Colonic mucosa (tissue), 4 donors: ENCODE measurements at places on chromosomes 4 and X. TPM values are rescaled to one million over a fixed set of nuclear protein-coding genes. Genes with fewer than 3 reads are reported as not detected.

DNA sequence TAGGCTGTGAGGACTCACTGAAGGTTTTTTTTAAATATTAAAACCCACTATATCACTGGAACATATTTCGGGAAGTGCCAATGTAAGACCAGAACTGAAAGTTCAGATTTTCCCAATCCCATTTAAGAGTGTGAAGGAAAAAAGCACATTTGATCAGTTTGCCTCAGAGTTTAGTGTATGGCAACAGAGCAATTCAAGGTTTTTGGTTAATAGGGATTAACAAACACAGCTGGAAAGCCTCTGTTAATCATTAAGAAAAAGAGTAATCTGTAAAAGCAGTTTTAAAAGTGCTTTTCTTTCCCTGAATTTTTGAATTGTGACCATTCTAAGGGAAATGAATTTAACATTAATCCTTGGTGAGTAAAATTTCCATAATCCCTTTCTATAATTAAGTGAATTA is 60.4 kb downstream of the NPY5R start:
- H3K4me1 ChIP-seq, result no peaks in the 10 kb centered on the region
- no peak overlapping the region for H3K27ac ChIP-seq
- no peaks in the 10 kb centered on the region for H3K36me3 ChIP-seq
- H3K27me3 ChIP-seq, result no peaks in the 10 kb centered on the region
- H3K4me3 ChIP-seq, result no peak overlapping the region

ANKRD50 gene
- total RNA-seq, result 7.1 TPM

DNA sequence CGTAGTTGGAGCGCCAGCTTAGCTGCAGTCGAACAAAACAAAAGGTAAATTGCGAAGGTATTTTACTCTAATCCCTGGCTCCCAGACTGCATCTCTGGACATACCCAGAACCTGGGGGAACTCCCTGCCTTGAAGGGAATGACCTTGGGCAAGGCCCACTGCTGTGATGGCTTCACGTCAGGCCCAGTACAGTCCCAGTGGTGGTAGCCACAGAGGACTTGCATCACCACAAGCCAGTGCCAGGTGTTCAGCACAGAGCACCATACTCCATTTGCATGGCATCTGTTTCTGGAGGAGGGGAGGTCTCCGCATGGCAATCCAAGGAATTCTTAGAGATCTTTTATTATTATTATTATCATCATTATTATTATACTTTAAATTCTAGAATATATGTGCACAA is 5.6 kb downstream of the ETDA start:
- H3K27ac ChIP-seq, result no peak overlapping the region
- no peaks in the 10 kb centered on the region for H3K27me3 ChIP-seq
- no peak overlapping the region for H3K4me3 ChIP-seq

DNA sequence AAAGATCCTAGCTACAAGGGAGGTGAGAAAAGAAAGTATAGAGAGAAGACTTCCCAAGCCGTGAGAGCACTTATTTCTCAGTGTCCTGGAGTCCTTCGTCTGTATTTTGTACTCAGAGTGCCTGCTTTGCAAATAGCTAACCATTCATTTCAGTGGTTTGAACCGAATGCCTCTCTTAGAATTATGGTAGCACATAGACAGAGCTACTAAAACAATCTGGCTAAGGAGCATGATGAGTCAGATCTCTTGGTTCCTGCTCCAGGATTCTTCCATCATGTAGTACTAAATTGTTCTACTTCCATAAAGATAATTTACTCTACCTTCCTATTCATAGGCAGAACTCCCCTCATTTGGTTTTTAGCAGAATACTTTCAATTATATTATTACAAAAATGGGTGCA is 946.6 kb downstream of the STIM2 start:
- no peaks in the 10 kb centered on the region for H3K36me3 ChIP-seq
- no peaks in the 10 kb centered on the region for H3K4me1 ChIP-seq
- H3K27ac ChIP-seq, result no peak overlapping the region
- no peak overlapping the region for H3K4me3 ChIP-seq
- H3K27me3 ChIP-seq, result no peaks in the 10 kb centered on the region

GRCh38 chrX:34053931-34054330 is 78.2 kb downstream of the FAM47A start:
- no peaks in the 10 kb centered on the region for H3K36me3 ChIP-seq
- no peak for DNase-seq
- H3K27me3 ChIP-seq, result no peaks in the 10 kb centered on the region
- no peaks in the 10 kb centered on the region for H3K4me1 ChIP-seq

- no peaks in the 10 kb centered on the region for H3K4me1 ChIP-seq
- no peak overlapping the region for H3K27ac ChIP-seq
- H3K27me3 ChIP-seq, result no peaks in the 10 kb centered on the region
- H3K36me3 ChIP-seq, result no peaks in the 10 kb centered on the region
- no peak overlapping the region for H3K4me3 ChIP-seq
Measured at GRCh38 chr4:153523941-153524386, 57.8 kb downstream of the TMEM131L start.

- H3K4me1 ChIP-seq, result no peaks in the 10 kb centered on the region
- H3K36me3 ChIP-seq, result no peaks in the 10 kb centered on the region
- DNase-seq, result no peak
- no peak overlapping the region for H3K4me3 ChIP-seq
- no peak overlapping the region for H3K27ac ChIP-seq
- H3K27me3 ChIP-seq, result no peaks in the 10 kb centered on the region
Measured at GRCh38 chr4:80011636-80012236, 61.3 kb downstream of the ANTXR2 start.

- no peak overlapping the region for H3K4me3 ChIP-seq
- H3K36me3 ChIP-seq, result no peaks in the 10 kb centered on the region
- no peaks in the 10 kb centered on the region for H3K4me1 ChIP-seq
- no peak for DNase-seq
Measured at GRCh38 chr4:75605928-75606327, 24.4 kb downstream of the CDKL2 start.

GPR50 gene
- total RNA-seq, result not detected

AFP gene
- total RNA-seq, result 0.48 TPM

AMBN gene
- not detected for total RNA-seq

AR gene
- 0.98 TPM for total RNA-seq

F8A2 gene
- total RNA-seq, result not detected

GRCh38 chrX:155246748-155247147 is 17.5 kb downstream of the RAB39B start:
- no peak overlapping the region for H3K4me3 ChIP-seq
- DNase-seq, result no peak
- no peaks in the 10 kb centered on the region for H3K4me1 ChIP-seq
- no peak overlapping the region for H3K27ac ChIP-seq

- no peaks in the 10 kb centered on the region for H3K36me3 ChIP-seq
- no peak overlapping the region for H3K27ac ChIP-seq
- DNase-seq, result no peak
- H3K27me3 ChIP-seq, result no peaks in the 10 kb centered on the region
- no peak overlapping the region for H3K4me3 ChIP-seq
Measured at GRCh38 chrX:119190831-119191230, 45.3 kb upstream of the PGRMC1 start.

GRCh38 chr4:143358419-143358818 is 21.7 kb downstream of the GAB1 start:
- no peak for DNase-seq
- H3K36me3 ChIP-seq, result no peaks in the 10 kb centered on the region
- no peak overlapping the region for H3K4me3 ChIP-seq
- no peaks in the 10 kb centered on the region for H3K27me3 ChIP-seq

DNA sequence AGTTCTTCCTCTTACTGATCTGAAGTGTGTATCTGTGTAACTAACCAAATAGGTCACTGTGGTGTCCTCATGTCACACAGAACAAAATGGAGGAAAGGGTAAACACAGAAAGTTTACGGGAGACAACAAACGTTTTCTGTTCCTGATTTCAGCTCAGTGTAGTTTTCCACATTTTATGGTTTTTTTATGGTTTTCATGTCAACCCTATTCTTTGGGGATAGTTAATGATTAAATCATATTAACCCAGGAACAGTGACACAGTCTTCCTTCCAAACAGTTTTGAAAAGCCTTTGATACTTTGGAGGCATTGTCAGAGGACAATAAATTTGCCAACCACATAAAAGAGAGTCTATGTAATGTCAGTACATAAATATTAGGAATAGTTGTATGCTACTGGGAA is 4.2 kb downstream of the LNX1 start:
- H3K4me1 ChIP-seq, result no peaks in the 10 kb centered on the region
- peak overlapping the region; percentile 26 for H3K27ac ChIP-seq
- H3K4me3 ChIP-seq, result no peak overlapping the region

PAGE4 gene
- total RNA-seq, result not detected

DNA sequence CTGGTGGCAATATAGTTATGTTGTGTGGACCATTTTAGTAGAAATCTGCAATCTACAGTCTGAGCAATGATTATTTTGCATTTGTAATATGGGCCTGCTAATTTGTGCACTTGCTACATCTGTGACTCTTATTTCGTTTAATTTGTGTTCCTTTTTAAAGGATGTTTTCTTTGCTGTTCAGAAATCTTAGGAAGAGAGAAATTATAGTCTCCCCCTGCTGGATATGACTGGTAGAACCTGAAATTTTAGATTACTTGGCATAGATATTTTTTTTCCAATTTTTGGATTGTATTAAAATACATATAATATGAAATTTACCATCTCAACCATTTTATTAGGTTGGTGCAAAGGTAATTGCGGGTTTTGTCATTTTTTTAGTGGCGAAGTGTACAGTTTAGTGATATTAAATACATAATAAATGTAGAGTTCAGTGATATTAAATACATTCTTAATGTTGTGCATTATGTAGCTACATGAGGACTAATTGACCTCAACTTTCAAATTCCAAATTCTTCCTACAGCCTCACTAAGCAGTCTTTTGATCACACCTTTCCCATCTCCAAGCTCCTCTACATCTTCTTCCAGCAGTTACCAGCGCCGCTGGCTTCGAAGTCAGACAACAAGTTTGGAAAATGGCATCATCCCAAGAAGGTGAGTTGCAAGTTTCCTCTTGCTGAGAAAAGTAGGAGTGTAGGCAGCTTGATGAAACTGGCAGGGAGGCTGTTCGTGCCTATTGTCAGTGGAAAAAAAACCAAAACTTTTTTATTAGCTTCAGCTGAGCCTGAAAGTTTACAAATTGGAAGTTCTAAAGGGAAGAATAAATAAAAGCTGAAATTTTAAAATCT is 82.2 kb downstream of the FNIP2 start:
- H3K4me3 ChIP-seq, result no peak overlapping the region
- H3K36me3 ChIP-seq, result no peaks in the 10 kb centered on the region
- DNase-seq, result no peak
- H3K27me3 ChIP-seq, result no peaks in the 10 kb centered on the region
- no peaks in the 10 kb centered on the region for H3K4me1 ChIP-seq

DNA sequence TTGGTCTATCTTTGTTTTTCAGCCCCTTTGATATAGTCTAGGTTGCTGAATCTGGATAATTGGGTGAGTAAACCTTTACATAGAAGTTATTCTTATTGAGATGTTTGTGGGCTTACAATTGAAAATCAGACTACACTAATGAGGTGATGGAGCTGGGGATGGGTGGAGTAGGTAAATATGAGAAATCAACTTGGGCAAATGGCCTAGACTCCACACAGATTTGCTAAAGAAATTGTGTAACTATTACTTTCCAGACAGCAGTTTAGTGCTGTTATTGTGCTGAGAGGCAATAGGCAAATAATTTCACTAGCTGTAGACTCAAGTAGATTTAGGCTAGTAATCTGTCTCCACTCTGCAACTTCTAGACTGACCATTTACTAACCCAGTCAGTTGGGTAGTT is 8.2 kb downstream of the DIAPH2 start:
- DNase-seq, result no peak
- H3K27ac ChIP-seq, result no peak overlapping the region
- H3K4me3 ChIP-seq, result no peak overlapping the region
- no peaks in the 10 kb centered on the region for H3K4me1 ChIP-seq
- H3K27me3 ChIP-seq, result no peaks in the 10 kb centered on the region

PF4V1 gene
- total RNA-seq, result not detected

- no peaks in the 10 kb centered on the region for H3K36me3 ChIP-seq
- no peak for DNase-seq
- no peaks in the 10 kb centered on the region for H3K4me1 ChIP-seq
- H3K27me3 ChIP-seq, result no peaks in the 10 kb centered on the region
- no peak overlapping the region for H3K4me3 ChIP-seq
- H3K27ac ChIP-seq, result no peak overlapping the region
Measured at GRCh38 chr4:88045021-88045420, 37.6 kb downstream of the PKD2 start.

DNA sequence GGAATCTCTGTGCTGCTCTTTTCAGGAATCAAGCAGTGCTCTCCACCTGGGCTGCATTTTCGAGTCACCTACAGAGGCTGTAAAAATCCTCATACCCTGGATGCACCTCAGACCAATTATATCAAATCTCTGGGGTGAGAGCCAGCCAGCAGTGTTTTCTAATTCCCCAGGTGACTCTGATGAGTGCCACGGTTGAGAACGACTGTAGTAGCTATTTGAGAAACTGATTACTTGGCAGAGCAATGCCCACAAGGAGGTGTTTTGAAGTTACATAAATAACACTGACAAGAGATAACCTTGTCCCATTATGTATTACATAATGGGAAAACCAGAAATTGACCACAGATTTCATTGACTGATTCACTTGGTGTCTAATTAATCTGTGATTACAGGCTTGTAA is 46.8 kb downstream of the CLCN4 start:
- H3K4me1 ChIP-seq, result no peaks in the 10 kb centered on the region
- no peak for DNase-seq
- H3K36me3 ChIP-seq, result no peaks in the 10 kb centered on the region
- H3K27me3 ChIP-seq, result no peaks in the 10 kb centered on the region
- H3K27ac ChIP-seq, result no peak overlapping the region

DNA sequence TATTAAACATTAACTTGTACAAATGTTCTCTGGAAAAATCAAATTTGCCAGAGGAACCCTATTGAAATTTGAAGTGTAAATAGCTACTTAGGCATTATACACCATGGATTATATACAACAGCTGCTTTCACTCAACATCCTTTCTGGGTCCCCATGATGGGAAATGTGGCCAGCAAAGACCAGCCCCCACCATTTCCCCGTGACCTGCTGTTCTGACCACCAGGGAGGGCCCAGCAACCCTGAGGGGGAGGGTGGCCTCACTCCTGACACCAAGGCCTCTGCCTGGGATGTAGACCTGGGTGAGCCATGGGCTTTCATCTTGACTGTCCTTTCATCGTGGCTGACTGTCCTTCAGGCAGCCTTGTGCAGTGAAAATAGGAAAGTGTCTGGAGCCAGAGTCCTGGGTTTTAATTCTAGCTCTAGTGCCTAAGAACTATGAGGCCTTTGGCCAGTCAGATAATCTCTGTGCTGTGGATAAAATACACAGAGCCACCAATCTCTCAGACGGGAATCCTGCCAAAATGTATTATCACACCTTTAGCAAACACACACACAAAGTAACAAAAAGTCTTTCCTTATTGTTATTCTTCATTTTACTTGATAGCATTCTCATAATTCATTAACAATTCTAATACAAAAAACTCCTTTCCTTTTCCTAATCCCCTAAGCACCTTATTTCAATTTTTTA is 45.1 kb downstream of the NR3C2 start:
- no peak overlapping the region for H3K4me3 ChIP-seq
- no peaks in the 10 kb centered on the region for H3K27me3 ChIP-seq
- H3K27ac ChIP-seq, result peak overlapping the region; percentile 21
- no peaks in the 10 kb centered on the region for H3K4me1 ChIP-seq

DNA sequence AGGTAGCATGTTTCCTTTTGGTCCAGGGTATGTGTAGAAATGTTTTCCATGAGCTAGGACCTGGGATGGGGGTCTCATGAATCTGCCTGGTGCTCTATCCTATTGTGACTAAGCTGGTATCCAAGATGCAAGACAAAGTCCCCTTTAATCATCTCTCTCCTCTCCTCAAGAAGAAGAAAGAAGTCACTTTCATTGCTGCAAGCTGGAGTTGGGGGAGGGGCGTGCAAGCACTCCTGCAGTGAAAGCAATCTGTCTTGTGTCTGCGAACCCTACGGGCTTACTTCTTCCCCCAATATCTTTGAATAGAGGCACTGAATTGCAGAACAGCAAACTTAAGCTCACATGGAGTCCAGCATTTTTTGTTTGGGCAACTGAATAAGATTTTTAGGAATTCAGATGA is 27.2 kb upstream of the GRPR start:
- no peak overlapping the region for H3K27ac ChIP-seq
- H3K36me3 ChIP-seq, result no peaks in the 10 kb centered on the region
- no peak overlapping the region for H3K4me3 ChIP-seq
- H3K27me3 ChIP-seq, result no peaks in the 10 kb centered on the region
